ENCODE measurements at places on chromosomes 11 and 22.

- no peak for DNase-seq
These were observed 58.0 kb upstream of the KIRREL3 start for GRCh38 chr11:127058524-127058923.

DNA sequence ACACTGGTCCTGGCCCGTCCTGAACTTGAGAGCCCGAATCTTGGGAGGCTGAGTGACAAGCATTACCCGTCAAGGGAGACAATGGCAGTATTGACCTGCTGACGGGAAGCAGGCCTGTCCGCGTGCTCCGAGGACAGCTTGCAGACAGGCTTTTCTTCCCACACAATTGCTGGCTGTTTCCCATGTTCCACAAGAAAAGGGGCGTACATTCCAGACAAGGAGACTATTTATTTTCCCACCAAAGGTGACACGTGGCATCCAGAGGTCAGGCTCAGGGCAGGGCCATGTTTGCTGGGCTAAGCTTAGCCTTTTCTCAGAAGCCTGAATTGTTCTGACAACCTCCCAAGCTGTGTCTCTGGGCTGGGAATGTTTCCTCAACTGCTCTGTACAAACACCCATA is 86.9 kb upstream of the SPON1 start:
- DNase-seq, result no peak

GRCh38 chr11:106477776-106478175 is 400.3 kb downstream of the AASDHPPT start:
- no peak for DNase-seq

DNA sequence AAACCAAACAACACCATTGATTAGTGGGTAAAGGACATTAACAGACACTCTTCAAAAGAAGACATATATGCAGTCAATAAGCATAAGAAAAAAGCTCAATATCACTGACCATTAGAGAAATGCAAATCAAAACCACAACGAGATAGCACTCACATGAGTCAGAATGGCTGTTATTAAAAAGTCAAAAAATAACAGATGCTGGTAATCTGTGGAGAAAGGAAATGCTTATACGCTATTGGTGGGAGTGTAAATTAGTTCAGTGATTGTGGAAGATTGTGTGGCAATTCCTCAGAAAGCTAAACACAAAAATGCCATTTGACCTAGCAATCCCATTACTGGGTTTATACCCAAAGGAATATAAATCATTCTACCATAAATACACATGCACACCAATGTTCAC is 182.6 kb downstream of the TRPC6 start:
- DNase-seq, result no peak

DNA sequence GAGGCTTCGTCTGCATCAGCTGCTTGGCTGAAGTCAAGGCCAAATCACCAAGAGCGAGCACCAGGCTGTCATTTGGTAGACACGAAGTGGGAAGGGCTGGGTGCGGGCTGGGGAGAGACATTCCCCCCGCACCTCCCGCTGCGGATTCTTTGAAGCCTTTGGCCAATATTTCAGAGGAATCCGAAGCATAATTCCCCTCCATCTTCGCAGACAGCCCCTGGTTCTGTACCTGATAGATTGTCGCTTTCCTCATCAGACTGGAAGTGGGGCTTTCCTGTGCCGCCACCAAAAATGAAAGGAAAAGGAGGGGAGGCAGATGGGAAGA is 15.3 kb downstream of the BLID start:
- peak; percentile 49 for DNase-seq

DNA sequence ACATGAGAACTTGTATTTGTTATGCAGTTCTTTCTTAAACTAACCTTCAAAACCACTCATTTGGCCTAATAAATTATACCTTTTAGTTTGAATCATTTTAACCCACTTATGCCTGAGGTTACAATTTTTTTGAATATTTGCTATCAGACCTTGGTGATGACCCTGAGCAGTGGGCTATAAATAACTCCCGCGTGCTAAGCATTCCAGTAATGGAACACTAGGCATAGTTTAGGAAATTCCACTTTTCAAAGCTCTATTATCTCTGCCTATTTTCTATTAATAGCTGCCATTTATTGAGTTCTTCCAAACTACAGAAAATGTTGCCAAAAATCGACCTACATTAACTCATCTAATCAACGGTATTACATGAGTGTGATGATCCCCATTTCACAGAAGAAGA is 993.4 kb upstream of the FAT3 start:
- DNase-seq, result no peak

DNA sequence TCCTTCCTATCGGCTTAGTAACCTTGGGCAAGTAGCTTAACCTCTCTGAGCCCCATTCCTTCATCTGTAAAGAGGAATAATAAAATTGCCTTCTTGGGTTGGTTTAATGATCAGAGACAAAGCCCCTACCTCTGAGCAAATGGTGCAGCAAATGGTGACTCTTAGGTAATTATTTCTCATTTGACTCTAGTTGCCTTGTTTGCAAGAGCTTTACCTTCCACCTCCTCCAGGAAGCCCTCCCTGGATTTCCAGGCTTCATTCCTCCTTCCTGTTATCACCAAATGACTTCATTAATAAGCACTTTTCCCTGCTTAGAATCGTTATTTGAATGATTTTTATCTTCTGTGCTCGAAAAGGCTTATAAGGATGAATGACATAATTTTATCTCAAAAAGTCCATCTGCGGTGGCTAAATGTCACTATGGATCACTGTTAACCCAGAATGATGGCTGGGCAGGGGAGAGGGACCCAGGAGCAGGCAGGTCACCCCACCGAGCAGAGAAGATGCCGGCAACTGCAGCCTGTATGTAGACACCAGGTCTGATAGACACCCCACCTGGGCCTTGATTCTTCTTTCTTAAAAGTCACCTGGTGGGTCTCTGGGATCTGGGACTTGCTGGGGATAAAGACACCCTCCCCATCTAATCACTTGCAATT is 106.6 kb downstream of the TSPAN18 start:
- DNase-seq, result no peak

- no peak for DNase-seq
These were observed 11.7 kb downstream of the SERGEF start for GRCh38 chr11:18001191-18001590.

- no peak for DNase-seq
These were observed 77.5 kb downstream of the EXT2 start for GRCh38 chr11:44172966-44173365.

DNA sequence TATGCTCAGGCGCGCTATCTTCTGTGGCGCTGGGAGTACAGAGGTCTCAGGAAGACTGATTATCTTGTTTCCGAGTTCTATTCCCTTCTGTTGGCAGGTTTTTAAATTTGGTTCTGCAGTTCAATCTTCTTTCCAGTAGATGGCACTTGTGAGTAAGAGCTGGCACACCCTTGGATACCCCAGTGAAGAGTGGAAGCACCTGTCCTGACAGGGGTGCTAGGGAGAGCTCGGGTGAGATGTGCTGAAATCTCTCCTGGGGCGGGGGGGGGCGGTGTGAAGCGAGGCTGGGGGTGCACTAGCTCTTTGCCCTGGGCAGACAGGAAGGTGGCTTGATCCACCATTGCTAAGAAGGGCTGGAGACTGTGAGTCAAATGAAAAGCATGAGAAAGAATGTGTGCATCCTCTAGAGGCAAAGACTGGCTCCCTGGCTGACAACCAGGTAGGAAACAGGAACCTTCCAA is 679.9 kb upstream of the CCDC179 start:
- peak; percentile 50 for DNase-seq

GRCh38 chr11:115146425-115146824 is 357.8 kb downstream of the CADM1 start:
- DNase-seq, result no peak

DNA sequence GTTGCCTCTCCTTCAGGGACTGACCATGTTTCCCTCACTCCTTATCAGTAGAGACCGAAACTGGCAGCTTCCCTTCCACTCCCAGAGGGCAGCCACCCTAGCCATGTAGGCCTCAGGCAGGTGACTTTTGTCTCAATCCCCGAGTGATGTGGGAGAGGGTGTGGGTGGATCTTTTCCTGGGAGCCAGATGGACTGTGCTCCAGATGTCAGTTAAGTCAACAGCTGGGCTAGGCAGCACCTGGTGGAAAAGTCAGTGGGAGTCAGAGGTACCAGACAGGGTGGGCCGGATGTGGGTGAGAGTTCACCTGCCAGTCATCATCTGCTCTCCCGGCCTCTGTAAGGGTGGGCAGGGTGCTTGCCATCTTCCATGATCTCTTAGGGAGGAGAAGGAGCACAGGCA is 1.9 kb downstream of the BANF1 start:
- no peak for DNase-seq

GRCh38 chr11:59186130-59186594 is 14.2 kb downstream of the DTX4 start:
- no peak for DNase-seq

DNA sequence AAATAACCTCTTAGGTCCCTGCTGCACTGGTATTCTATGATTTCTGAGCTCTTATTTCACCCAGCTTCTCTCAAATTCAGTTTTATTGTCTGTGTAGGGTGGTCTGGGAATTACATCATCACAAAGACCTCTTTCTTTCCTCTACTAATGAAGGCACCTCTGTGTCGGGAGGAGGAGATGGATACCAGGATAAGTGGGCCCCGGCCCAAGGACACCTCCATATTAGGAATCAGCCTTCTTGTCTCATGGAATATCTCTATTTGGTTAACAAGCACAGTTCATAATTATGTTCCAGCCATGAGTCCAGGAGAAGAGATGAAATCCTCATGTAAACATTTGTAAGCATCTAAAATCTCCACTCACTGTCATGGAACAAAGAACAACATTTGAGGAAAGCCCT is 9.4 kb downstream of the PARVA start:
- no peak for DNase-seq

DNA sequence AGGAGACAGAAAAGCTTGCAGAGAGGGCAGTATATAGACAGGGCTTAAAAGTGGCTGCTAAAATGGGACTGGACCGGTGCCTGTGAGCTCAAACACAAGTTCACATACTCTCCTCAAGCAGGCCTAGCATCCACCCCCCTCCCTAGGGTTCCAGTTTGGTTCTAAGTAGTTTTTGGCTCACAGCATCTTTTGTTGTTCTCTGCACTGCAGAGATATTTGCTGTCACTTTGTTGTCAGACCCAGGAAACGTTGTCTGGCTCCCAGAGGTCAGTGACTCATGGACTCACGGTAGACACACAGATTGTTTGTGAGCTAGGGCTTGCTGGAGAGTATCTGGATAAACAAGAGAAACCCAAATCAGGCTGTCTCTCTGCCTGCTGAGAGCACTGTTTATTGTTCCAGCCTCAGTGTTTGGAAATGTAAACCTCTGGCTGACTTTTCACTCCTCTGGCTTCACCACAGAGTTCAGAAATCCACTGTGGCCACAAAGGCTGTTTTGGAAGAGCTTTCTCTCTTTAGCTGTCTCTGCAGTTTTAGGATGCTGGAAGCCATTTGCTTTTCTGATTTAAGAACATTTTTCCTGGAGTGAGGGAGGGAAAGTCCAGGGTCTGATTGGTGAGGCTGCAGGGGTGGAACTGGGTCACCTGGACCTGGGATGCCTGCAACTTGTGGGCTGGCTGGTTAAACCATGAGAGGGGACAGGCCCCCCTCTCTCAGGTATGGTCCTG is 303.7 kb upstream of the PLET1 start:
- DNase-seq, result no peak

- DNase-seq, result no peak
These were observed 48.2 kb upstream of the MYEOV start for GRCh38 chr11:69245491-69246345.

DNA sequence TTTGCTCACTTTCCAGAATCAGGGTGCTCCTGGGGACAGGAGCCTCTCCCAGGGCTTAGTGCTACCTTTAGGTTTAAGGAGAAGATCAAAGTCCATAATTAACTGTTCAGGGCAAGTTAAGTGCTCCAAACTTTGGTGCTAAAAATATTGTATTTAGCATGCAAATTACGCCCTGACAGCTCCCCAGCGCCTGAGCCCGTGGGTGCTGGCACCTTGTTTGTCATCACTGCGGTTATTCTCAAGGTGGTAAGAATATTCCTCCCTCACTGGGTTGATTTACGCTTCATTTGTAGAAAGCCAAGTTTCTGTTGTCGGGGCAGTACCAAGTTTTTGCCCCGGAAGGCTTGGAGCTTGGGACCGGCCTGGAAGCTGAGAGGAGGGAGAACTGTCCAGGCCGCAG is 21.3 kb downstream of the ANKK1 start:
- no peak for DNase-seq

GRCh38 chr11:111936040-111936540 is 1.1 kb upstream of the DIXDC1 start:
- DNase-seq, result no peak

DNA sequence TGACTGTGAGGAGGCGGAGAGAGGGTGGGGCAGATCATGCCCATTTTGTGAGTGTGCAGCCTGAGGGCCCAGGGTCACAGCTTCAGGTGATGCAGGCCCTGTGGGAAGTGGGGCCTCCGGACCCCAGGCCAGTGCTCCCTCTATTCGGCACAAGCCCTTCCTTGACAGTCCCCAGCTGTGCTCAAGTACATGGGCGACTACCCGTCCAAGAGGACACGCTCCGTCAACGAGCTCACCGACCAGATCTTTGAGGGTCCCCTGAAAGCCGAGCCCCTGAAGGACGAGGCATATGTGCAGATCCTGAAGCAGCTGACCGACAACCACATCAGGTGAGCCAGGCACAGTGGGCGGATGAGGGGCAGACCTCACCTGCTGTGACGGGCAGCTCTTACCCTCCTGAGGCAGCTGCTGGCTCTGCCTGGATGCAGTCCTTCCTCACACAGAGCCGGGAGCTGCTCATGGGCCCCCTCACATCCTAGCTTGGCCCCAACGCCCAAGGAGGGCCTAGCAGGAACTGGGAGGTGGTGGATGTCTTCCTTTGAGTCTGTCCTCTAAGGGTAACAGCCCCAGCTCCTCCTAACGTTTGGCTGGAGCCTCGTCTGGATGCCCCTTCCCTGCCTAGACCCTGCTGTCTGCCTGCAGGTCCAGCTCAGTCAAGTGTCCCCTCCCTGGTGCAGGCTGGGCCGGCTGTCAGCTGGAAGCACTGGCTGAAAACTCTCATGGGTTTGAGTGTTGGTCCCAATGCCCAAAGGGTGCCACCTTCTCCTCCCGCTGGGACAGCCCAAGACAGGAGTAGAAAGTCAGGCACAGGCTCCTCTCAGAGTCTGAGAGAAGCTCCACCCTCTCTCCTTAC is 76.1 kb downstream of the MYO7A start:
- no peak for DNase-seq

DNA sequence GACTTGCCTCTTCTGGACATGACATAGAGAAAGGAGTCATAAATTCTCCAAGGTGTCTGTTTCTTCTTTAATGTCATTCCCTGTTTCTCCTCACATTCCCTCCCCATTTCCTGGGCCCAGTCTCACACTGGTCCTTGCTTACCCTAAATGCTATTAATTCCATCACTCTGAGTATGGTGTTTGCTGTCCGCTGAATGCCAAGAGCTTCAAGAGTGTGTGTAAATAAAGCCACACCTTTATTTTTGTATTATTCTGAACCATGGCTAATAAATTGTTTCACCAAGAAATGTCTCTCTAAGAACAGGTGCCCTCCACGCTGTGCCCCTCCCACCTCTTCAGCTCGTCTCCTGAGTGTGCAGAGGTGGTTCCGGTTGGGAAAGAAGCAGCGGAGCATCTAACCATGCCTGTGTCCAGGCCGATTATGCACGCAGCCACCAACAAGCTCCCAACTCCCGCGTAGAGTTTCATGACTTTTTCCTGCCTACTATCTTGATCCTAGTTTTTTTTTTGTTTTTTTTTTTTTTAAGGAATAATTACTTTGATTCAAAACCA is 8.6 kb downstream of the TMEM121B start:
- DNase-seq, result no peak

Data from H1 (cell line).